ENCODE measurements at places on chromosomes 1 and 21.

GRCh38 chr1:220950576-220950975 is 71.3 kb downstream of the HLX start:
- no peak for DNase-seq

DNA sequence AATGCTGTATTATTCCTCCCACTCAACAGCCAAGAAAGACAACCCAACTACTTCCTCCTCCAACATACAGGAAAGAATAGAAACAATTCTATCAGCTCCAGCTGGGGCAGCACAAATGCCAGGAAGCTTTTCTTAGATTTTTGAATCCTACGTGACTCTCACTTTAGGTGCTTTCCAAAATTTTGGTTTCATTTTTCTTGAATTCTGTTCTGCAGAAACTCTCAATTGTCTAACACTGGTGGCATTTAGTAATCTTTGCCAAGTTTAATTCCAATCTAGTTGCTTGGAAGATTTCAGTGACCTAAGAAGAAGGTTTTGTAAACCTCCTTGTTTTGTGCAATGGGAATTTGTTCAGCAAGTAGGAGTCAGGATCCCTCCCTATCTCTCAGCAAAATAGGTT is 37.1 kb upstream of the DOCK7 start:
- no peak for DNase-seq

DNA sequence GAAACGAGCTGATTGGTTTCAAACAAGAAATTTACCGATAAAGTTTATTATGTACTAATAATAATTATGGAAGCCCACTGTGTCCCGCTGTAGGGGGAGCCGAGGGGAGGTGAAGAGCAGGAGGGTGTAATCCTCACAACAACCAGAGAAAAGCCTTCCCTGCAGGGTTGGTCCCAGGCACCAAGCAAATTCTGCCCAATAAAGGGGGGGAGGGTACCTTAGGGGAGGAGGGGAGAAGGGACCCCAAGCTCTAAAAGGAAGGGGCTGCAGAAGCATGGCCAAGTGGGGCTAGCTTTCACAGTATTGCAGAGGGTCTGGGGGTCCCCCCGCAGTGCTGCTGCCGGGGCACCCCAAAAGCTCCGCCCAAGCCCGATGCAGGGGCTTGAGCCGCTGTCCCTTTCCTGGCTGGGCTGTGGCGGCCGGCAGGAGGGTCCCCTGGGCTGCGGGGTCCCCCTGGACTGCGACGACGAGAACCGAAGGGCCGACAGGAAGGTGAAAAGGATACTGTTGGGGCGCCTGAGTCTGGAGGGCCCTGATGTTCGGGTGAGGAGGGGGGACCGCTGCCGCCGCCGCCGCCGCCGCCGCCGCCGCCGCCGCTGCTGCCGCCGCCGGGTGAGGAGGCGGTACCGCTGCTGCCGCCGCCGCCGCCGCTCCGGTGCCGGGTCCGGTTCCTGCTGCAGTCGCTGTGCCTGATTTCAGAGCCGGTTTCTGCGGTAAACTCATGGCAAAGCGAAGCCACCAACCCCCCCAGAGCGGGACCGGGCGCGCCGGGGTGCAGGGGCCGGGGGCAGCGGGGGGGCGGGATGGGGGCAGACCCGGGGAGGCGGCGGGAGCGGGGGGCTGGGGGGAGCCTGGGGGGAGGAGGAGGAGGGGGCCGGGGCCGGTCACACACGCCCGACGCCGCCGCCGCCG is 771 bp downstream of the EIF4G3 start:
- DNase-seq, result peak; percentile 29

- DNase-seq, result no peak
These were observed 42.1 kb upstream of the DIP2A start for GRCh38 chr21:46416551-46416950.

DNA sequence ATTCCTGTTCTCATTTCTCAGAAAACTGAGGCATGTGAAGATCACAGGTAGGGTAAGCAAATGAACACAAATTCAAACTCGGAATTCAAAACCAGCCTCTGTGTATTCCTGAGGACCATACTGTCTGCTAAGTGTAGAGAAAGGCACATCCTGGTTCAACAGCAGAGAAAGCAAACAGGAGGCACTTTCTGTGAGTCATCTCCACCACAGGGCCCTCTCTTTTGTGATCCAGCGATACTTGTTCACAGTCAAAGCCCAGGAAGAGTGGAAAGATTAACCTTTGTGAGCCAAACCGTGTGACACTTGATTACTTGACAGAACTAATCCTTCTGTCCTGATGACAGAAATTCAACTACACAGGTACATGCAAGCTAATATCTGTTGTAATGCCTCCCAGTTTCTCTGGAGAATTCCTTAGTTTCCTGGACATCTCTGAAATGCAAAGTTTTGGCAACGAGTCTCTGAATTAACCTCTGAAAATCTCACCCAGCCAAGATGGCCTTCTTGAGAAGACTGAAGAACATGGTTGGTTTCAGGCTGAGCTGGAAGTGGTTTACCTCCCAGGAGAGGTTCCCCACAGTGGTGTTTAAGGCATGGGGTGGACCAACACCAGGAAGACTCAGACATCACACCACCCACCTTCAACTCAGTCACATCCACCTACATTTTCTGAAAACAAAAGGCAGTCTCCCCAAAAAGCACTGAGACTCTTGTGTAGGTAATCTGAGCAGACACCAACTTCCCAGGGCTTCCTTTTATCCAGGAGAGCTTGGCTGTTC is 98.2 kb upstream of the ERG start:
- no peak for DNase-seq

- no peak for DNase-seq
These were observed 31.5 kb upstream of the C1orf198 start for GRCh38 chr1:230899841-230900251.

- DNase-seq, result no peak
These were observed 34.3 kb downstream of the MRPL37 start for GRCh38 chr1:54234284-54234683.

DNA sequence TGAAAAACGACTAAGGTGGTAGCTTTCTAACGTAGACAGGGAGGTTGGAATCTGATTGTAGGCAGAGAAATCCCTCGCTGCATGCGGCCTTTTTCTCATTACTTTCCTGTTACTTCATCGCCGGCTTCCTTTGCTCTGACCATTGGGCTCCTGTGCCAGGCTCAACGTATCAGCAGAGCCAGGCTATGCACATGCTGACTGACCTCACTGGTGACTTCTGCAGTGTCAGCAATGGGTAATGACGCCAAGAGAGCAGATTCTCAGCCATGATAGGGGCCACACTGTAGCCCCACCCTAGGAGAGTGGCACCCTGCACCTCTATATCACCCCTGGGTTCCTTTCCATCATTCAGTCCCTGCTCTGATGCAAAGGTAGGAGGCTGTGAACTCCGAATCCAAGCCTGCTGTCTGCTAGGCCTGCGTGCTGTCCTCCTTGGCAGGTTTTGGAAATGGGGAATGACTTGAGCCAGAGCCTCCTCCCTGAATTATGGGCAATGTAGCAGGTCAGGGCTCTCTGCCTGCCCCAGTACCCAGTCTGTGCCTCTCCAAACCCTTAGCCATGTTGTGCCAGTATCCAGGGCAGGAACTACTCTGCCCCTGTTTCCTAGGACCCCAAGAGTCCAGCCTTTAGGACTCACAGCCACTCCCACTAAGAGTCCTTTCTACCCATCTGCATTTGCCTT is 11.4 kb downstream of the PPFIA4 start:
- no peak for DNase-seq

GRCh38 chr1:66938613-66939012 is 13.8 kb downstream of the MIER1 start:
- DNase-seq, result no peak

DNA sequence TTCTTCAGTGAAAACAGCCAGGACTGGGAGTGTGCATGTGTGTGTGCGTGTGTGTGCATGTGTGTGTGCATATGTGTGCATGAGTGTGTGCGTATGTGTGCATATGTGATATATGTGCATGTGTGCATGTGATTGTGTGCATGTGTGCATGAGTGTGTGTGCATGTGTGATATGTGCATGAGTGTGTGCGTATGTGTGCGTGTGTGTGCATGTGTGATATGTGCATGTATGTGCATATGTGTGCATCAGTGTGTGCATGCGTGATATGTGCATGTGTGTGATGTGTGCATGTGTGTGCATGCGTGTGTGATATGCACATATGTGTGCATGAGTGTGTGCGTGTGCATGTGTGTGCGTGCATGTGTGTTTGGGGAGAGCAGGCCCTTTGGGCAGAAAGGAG is 89.8 kb downstream of the ITPKB start:
- DNase-seq, result no peak

- no peak for DNase-seq
These were observed 61.1 kb downstream of the CD46 start for GRCh38 chr1:207812778-207813511.

DNA sequence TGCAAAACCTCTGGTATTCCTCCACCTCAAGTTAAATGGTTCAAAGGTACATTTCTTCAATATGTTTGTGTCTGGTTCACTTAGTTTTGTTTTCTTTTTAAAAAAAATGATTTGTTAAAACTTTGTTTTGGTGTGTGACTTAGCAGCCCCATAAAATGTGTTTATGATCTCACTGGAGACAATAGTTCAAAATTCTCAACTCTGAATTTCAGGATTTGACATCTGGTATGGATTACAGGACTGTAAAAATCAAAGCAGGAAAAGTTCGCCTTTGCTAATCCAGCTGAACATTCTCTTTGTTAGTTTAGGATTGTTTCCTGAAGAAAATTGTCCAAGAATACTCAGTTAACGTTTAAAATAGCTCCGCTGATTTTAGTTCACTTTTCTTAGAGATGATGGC is 231.7 kb downstream of the HMCN1 start:
- no peak for DNase-seq

- DNase-seq, result no peak
These were observed 145.9 kb downstream of the PCP4 start for GRCh38 chr21:40013001-40013735.

GRCh38 chr1:2480986-2481364 is 4.9 kb downstream of the PLCH2 start:
- no peak for DNase-seq

DNA sequence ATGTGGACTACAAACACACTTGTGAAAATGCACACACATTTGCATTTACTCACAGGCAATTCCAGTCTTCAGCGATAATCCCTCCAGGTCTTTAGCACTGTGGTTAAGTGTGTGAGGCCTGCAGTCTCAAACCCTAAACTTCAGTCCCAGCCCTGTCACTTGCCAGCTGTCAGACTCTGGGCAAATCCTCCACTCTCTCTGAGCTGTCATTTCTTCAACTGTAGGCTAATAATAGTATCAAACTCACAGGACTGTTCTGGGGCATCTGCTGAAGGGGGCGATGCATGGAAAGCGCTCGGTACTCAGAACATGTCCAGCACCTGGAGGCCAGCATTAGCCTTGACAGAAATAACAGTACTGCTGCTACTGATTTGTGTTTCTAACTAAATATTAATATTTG is 48.2 kb downstream of the NEK2 start:
- no peak for DNase-seq

DNA sequence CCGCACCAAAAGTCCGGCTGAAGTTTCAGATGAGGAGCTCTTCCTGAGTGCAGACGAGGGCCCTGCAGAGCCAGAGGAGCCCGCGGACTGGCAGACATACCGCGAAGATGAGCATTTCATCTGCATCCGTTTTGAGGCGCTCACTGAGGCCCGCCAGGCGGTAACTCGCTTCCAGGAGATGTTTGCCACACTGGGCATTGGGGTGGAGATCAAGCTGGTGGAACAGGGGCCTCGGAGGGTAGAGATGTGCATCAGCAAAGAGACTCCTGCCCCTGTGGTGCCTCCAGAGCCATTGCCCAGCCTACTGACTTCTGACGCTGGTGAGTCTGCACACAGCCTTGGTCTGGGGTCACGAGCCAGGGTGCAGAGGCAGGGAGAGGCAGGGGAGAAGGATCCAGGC is 84.7 kb downstream of the TRIM11 start:
- no peak for DNase-seq

DNA sequence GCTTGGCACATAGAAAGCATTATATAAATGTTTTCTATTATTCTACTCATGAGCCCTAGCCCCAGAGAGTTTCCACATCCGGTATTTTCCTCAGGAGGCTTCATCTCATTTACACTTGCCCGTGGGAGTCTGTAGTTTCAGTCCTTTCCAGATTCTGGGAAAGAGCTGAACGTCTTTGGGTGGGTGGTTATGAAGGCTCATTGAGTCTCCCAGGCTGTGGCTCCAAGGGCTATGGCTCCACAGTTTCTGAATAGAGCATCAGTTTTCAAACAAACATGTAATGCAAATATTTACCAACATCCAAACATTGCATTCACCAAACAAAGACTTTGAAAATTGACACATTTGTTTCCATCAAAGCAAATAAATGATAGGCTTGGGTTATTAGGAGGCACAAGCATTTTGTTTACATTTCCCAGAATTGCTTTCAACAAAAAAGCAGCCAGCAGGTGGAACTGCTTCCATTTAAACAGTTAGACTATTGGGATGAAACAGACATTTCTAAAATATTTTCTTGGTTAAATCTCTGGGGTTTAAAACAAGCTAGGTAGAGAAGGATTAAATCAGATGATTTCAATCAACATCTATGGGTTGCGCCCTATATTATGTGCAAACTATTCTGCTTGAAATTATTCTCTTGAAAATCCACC is 1.3 kb upstream of the LEMD1 start:
- no peak for DNase-seq

DNA sequence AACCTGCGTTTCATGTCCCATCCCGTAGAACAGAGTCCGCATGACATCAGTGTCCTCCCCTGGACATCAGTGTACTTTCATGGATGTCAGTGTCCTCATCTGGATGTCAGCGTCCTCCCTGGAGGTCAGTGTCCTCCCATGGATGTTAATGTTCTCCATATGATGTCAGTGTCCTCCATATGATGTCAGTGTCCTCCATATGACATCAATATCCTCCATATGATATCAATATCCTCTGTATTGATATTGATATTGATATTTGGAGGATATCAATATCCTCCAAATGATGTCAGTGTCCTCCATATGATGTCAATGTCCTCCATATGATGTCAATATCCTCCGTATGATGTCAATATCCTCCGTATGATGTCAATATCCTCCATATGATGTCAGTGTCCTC is 284.9 kb downstream of the AJAP1 start:
- DNase-seq, result no peak

- no peak for DNase-seq
These were observed 18.0 kb downstream of the CD244 start for GRCh38 chr1:160844447-160845232.

GRCh38 chr1:116817582-116818064 is 63.4 kb downstream of the CD2 start:
- peak; percentile 80 for DNase-seq

DNA sequence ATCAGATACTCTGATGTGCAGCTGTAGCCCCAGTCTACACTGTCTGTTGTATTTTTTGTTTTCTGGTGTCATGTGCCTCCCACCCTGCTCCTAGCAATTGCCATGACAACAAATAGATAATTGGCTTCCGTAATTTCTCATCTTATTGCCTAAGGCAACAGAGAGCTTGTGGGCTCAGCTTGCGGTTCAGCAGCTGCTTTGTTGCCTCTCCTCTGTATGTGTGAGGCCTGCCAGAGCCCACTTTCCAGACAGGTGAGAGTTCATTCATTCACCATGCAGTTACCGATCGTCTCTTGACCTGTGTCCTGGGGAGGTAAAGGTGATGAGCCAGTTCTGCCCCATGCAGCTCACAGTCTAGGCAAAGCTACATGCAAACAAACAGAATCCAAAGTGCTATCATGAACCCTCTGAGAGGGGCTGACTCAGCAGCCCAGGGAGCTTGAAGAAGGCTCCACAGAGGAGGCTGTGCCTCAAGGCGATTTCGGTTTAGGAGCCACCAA is 11.9 kb downstream of the LGALS8 start:
- DNase-seq, result no peak

GRCh38 chr1:86773341-86774288 is 69.2 kb downstream of the SH3GLB1 start:
- DNase-seq, result no peak
